ENCODE measurements at places on chromosomes 4 and X. TPM values are rescaled to one million over a fixed set of nuclear protein-coding genes. Genes with fewer than 3 reads are reported as not detected.

TCEANC gene
- 0.84 TPM for total RNA-seq

RNF175 gene
- total RNA-seq: not detected

FAT4 gene
- not detected for total RNA-seq

GPRASP1 gene
- total RNA-seq: 3.8 TPM

NXT2 gene
- 12.4 TPM for total RNA-seq

PGM2 gene
- 75.7 TPM for total RNA-seq
